Epithelial cell of prostate (primary cell): ENCODE measurements at places on chromosomes 7 and 10.

GRCh38 chr7:70572571-70572970 lies 559.4 kb upstream of the GALNT17 start:
- DNase-seq: no peak

DNA sequence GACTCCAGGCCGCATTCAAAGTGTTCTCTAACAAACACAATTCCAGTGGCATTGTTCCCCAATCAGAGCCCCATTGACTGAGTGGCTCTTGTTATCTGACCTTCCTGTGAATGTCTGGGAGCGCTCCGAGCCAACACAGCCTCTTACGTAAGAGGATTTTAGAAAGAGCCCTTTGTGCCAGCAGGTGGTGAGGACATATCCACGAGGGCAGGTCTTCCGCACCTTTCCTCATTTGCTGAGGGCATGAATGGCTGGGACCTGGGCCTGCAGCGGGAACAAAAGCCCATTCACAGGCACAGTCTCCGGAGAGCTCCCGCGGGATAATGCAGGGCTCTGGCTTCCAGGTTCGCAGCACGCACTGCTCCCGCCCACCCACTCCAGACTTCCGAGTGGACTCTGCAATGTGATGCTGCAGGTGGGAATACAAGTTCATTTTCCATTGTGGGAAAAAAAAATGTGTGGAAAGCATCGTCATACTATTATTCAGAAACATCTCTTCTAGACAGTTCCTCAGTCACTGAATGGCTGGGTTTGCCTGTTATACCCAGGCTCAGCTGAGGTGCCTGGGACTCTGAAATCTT lies 295.0 kb upstream of the IGFBP3 start:
- DNase-seq: peak; percentile 40

DNA sequence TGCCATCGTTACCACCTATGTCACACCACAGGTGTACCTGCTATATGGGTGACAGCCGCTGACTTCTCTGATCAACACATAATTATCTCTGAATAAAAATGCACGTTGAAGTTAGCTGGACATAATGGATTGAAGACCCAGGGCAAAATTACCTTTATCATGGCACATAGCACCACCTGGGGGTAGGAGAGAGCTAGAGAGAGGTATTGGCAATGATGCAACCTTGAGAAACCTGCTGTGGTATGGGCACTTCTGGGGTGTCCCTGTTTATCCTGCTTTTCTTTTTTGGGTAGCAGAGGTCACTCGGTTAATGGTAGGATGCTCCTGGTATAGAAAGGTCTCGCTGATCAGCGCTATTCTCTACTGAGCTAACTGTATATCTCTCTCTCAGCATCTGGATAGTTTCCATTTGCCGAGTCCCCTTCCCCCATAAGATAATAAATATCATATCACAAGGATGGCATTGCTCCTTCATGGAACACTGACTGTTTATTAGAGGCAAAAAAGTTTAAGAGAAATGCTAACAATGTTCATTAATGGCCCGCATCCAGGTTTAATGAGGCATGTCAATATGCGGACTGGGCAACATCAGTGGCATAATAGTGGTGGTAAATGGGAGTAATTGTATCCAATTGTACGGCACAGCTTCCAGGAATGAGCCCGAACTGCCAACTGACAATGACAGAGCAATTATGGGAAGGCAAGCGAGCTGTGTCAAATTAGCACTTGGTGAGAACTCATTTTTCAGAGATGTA lies 323.1 kb downstream of the TFEC start:
- DNase-seq: peak; percentile 0

DNA sequence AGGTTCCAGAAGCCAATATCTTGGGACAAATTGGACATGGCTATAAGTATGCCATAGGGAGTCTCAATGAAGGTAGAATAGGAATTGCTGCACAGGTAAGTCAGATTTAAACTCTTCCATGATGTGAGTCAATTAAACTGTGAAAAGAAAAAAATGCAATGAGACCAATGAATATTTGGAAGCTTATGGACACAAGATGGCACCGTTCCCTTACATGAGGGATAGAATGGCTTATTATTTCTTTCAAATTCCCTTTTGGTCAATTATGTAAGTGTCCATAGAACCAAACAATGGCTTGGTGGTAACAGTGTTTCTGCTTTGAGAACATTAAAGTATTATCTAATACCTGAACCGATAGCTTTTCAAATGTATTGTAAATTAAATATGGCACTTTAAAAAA lies 35.6 kb downstream of the ACADSB start:
- DNase-seq: no peak

DNA sequence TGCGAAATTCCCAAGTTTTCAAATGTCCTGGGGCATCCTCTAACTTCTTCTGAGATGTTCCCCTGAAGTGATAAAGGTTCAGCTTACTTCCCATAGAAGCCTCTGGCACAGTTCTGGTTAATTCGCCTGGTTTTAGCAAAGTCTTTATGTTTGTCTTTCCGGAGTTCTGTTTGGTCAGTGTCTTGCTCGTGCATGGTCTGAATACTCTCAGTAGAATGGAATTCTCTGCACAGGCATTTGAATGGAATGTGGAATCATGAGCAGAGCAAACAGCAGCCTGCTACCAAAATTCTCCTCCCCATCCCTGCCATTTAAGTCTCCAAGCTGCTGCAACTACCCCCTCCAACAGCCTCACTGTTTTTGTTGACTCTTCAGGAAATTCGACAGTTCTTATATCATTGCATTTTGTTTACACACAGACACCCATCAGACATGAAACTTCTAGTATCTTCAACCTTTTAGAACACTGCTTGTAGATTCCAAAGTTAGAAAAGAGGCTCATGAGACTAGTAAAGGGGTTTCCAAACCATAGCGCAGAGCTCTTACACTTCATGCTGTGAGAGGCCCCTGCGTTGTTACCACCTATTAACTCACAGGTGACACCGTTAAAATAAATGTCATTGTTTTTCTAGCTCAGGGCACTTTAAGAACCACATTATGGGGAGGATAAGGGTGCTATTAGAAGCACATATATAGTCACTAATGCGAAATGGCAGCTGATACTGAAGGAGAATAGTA lies 129.7 kb downstream of the PLCE1 start:
- DNase-seq: no peak

GRCh38 chr10:69089638-69090599 lies 2.0 kb downstream of the SRGN start:
- no peak for DNase-seq

- no peak for DNase-seq
These were observed 179.2 kb downstream of the SH3PXD2A start for GRCh38 chr10:103676058-103676785.

GRCh38 chr10:7817576-7817975 lies 729 bp upstream of the TAF3 start:
- DNase-seq: no peak

GRCh38 chr10:47190301-47190700 lies 109.7 kb upstream of the GDF10 start:
- DNase-seq: no peak

DNA sequence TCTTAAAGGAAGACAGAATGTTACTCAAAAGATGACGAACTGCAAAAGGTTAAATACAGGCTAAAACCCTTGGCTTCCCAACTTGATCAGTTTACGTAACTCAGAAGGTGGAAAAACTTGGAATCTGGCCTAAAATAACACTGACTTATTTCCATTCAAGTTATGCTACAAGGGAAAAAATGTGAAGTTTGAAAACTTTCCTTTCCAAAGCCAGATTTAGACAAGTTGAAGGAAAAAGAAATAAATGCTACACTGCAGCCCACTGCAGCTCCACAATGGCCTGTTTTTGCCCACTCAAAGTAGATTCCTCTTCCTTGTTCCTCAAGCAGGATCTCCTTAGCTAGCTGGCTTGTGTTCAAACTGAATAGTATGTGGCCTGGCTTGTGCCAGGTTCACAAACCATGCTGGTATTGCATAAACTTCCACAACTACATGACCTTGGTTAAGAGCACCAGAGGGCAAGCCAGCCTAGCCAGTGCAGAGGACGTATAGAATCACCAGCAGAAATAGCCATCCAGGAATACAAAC lies 166.2 kb downstream of the CPEB3 start:
- peak; percentile 27 for DNase-seq

DNA sequence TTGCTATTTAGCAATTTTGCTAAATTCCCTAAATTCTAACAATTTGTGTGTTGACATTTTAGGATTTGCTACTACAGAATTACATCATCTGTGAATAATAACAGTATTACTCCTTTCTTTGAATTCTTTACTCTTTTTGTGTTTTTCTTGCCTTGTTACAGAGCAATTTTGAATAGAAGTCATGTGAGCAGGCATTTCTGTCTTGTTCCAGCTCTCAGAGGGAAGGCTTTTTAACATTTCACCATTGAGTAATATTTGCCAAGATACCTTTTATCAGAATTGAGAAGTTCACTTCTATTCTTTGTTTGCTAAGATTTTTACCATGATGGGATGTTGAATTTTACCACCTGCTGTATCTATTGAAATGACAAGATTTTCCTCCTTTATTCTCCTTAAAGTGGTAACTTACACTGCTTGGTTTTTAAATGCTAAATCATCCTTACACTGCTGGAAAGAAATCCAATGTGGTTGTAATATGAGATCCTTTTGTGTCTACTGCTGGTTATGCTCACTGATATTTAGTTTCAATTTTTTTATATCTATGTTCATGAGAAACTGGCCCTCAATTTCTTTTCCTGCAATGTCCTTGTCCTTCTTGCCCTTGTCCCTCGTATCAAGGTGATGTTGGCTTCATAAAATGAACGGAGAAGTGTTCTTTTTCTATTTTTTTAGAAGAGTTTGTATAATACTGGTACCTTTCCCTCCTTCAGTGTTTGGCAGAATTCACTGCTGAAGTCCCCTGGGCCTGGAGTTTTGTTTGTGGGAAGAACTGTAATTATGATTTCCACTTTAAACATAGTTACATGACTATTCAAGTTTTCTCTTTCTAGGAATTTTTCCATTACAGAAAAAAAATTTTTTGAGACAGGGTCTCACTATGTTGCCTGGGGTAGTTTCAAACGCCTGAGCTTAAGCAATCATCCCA lies 50.3 kb upstream of the ATP6V0A4 start:
- DNase-seq: no peak

- DNase-seq: peak; percentile 93
These were observed 41.7 kb downstream of the ZWINT start for GRCh38 chr10:56319386-56319785.

- DNase-seq: no peak
These were observed 73.9 kb upstream of the CXCL12 start for GRCh38 chr10:44458671-44459413.

GRCh38 chr7:47310020-47310419 lies 271.9 kb downstream of the TNS3 start:
- no peak for DNase-seq

DNA sequence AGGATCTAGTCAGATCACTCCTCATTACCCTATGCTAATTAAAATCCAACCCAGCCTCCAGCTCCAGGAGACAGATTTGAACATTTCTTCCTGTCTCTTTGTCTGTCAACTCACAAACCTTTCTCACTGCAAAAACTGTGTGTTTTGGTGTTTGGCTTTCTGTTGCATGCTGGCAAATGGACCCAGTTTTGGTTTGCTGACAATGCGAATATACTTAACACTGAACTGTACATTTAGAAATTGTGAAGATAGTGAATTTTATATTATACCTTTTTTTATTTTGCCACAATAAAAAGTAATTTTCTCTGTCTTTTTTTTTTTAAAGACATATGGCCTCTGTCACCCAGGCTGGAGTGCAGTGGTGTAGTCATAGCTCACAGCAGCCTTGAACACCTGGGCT lies 18.3 kb upstream of the TNPO3 start:
- no peak for DNase-seq

- peak; percentile 41 for DNase-seq
These were observed 596.4 kb upstream of the GHITM start for GRCh38 chr10:83542774-83543411.

DNA sequence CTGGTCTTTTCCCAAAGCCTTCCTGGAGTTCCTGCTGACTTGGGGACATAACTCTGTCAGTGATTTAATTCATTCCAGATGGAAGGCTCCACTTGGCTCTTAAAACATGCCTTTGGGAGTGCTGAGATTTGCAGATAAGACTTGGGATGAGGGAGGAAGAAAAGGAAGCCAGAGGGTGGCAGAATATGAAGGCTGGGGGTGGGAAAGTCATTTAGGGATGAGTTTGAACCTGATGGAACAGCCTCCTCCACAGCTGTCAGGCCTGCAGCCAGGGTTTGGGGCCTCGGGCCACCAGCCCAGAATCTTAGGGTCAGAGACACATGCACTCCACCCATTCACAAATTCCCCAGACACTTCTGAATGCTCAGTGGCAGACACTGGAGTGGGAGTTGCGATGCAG lies 28.4 kb upstream of the EIF5AL1 start:
- no peak for DNase-seq

DNA sequence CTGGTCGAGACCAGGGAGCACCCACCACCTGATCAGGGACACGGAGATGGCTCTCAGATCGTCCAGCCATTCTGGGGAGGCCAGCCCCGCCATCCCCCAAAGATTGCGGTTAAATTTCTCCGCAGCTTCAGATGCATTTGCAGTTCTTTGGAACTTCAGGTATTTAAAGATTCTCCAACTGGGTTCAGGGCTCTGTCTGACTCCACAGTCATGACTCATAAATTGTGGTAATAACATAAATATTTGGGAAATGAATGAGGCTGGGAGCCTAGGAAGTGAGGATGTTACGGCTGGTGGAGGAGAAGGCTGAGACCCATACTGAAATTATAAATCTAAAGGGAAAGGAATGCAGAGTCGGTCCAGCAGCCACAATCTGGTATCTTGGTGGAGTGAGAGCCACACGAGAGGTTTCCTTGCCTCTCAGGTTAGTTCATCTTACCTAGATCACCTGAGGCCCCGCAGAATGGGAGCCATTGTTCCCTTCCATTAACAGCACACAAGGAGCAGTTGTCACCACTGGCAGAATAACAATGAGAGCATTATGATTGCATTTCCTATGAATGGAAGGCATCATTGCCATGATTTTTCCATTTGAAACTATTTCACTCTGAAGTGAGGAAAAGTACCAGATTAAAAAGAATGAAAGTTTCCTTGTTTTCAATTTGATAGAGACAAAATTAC lies 26.7 kb upstream of the DNAJB6 start:
- peak; percentile 45 for DNase-seq

GRCh38 chr7:35854311-35854710 lies 53.5 kb downstream of the SEPTIN7 start:
- DNase-seq: no peak

GRCh38 chr10:44862924-44863323 lies 48.2 kb upstream of the TMEM72 start:
- DNase-seq: no peak
